Amniotic stem cell (primary cell): ENCODE measurements at places on chromosomes 16 and 17.

DNA sequence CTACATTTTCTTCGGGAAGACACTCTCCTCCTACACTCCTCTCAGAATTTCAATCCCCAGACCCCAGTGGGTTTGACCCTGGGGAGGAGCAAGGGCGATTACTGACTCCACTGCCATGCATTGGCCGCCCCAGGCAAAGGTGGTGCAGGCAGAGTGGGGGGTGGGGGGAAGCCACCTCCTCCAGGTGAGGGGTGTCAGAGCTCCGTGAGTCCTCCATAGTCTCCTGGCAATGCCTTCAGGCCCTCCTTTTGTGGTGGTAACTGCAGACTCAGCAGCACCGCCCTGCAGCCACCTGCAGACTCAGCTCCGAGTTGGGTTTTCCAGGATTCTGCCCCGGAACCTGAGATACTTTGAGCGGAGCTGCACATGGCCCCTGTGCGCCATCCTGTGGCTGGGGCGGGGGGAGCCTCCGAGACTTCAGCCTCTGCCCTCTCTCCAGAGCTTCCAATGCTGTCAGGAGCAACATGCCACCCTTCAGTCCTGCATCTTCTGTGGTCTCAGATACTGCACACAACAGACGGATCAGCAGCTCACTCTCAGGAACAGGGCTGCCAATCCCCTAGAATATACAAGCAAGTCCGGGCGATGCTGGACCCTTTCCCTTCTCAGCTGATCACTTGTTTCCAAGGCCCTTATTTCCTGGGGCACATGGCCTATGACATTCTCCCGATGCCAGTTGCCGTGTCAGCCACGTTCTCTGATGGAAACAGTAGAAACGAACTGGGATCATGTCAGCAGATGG is 2.4 kb upstream of the SLC47A2 start:
- DNase-seq: no peak

DNA sequence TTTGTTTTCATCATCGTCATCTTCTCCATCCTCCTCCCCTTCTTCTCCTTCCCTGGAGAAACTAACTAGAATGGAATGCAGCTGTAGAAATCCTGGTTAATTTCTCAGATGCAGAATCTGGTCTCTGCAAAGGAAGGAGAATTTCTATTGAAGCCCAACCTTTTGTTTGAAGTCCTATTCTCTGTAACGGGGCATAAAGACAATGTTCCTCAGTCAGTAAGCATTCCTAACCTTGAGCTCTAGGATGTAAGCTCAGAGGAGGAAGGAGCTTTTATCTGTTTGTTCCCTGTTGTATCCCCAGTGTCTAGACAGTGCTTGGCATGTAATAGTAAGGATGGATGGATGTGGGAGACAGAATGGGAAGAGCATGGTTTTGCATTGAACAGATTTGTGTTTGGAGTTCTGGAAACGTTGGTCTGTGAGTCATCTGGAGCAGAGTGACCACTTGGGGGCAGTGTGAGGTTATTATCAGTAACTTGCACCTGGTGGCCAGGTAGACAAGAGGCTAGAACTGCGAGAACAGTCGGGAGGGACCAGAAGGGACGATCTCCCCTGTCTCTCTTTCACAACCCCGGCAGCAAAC is 363.7 kb downstream of the SNX29 start:
- DNase-seq: no peak

- DNase-seq: no peak
Observed at GRCh38 chr16:75287708-75288107, 36.3 kb upstream of the BCAR1 start.

DNA sequence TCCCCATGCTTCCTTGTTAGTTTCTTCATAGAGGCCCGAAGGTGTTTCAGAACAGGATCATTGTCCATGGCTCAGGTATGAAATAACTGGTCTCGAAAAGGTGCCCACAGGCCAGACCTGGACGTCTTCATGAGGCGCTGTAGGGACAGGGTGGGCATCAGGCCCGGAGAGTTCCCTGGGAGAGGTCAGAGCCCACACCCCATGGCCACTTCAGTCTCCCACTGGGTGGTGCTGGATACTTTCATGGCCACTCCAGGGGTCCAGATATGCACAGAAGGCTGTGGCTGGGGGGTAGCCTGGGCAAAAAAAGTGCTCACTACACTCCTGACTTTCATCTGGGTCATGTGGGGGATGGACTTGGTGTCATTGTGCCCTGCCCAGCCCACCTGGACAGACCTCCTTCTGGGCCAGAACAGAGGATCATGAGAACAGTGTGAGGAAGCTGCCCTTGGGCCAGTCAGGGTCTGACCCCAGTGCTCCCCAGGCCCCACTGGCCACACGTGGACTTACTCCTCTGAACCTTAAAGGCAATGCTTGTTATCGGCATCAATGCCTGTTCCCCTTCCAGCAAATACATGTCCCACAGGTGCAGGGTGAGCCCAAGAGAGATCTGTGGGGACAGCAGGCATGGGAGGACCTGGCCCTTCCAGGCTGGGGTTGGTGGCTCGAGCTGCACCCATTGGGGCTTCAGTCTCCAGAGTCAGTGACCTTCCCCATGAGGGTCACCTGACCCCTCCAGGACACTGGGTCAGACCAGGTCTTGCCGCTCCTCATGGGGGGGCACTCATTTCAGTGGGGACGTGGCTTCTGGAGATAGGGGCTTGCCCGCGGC is 36.9 kb downstream of the LGALS9 start:
- no peak for DNase-seq

DNA sequence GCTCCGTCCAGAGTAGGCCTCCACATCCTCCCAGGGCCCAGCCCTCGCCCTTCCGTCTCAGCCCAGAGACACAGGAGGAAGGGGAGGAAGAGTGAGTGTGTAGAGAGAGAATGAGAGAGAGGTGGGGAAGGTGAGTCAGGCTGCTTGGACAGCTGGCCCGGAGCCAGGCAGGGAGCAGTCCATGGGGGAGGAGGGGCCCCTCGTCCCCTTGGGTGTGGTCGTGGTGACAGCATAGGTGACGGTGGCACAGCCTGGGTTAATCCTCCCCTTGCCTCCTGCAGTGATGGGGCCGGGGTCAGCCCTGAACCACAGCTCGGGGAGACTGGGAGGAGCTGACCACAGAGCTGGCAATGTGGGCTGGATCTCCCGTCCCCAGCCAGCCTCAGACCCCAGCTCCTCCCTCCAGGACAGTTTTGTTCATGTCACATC is 36.5 kb downstream of the FA2H start:
- no peak for DNase-seq

- no peak for DNase-seq
Observed at GRCh38 chr17:48747445-48748363, 19.2 kb upstream of the HOXB13 start.

- no peak for DNase-seq
Observed at GRCh38 chr17:73482894-73483293, 161.4 kb downstream of the SDK2 start.

DNA sequence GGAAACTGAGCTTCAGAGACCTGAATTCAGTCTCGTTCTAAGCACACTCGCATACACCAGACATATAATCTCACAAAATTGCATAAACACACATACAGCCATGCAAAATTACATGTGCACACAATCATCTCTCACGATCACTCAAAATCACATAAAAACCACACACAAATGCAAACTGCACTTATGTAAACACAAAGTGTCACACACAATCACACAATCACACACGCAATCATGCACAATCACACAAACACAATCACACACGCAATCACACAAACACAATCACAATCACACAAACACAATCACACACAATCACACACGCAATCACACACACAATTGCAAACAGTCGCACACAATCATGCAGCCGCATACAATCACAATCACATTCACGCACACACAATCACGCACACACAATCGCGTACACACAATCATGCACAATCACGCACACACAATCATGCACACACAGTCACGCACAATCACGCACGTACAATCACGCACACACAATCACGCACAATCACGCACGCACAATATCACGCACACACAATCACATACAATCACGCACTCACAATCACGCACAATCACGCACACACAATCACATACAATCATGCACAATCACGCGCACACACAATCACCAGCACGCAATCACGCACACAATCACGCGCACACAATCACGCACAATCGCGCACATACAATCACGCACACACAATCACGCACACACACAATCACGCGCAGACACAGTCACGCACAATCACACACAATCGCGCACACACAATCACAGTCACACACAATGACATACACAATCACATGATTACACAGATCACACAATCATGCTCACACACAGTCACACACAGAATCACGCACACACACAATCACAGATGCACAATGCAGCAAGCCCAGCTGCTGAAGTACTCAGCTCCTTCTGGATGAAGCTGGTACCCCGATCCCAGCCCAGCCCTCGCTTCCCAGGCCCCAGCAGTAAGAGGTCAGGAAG is 45.6 kb downstream of the ZDHHC7 start:
- no peak for DNase-seq

DNA sequence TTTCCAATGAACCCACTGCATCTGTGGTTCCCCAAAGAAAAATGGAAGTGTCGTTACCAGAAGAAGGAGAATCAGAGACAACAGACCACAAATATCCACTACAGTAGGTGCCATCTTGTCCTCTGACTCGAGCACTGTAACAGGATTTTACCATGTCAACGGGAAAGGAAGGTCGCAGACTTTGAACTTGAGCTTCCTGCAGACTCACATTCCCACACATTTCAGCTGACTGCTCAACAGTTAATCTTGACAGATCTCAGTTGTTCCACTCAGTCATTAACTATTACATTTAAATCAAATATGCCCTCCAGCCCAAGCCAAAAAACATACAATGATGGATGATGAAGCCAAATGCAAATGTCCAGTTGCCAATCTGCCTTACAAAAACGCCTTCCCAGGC is 37.0 kb downstream of the GAS7 start:
- DNase-seq: no peak

GRCh38 chr16:68711421-68712139 is 25.5 kb upstream of the CDH1 start:
- DNase-seq: no peak

GRCh38 chr16:57797526-57798266 is 4.6 kb downstream of the KIFC3 start:
- DNase-seq: no peak

- no peak for DNase-seq
Observed at GRCh38 chr16:48300391-48300856, 53.1 kb upstream of the ABCC11 start.

DNA sequence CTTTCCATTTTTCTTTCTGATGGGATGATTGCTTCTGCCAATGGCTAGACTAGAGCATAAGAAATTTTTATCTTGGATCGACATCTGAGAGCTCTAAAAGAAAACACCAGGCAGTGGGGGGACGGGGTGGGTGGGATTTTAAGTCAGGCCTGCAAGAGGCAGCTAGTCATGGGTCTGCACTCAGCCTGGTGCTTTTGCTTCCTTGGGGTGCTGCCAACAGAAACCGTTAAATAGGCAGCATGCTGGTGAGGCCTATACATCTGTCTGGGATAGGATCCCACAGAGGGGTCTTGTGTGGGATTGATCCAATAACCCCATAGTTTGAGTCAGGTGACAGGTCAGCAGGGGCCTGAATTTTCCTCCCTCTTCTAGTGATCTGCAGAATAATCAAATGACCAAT is 26.9 kb downstream of the ZNRF1 start:
- no peak for DNase-seq

GRCh38 chr16:9527976-9528375 is 436.5 kb downstream of the HAPSTR1 start:
- DNase-seq: no peak

GRCh38 chr17:17579691-17580090 is 11.8 kb downstream of the PEMT start:
- no peak for DNase-seq

- DNase-seq: no peak
Observed at GRCh38 chr17:19676896-19677295, 28.3 kb downstream of the ALDH3A2 start.

GRCh38 chr17:31916491-31917064 is 15.1 kb upstream of the UTP6 start:
- no peak for DNase-seq

- no peak for DNase-seq
Observed at GRCh38 chr17:32269377-32269776, 3.7 kb downstream of the RHBDL3 start.

DNA sequence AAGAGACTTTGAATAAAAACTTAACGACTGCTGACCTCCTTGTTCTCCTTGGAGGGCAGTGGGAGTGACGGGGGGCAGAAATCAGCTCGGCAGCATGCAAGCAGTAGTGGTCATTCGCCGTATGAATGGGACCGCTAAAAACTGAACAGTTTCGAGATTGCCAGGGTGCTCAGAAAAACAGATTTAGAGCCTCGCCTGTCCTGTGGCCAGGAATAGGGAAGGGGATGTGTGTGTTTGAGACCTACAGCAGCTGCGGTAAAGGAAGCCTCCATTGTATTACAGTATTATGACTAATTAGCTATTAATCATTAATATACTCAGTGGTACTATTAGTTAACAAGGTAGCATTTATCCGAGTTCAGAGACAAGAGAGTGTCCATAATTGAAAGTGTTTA is 670 bp upstream of the ZNF652 start:
- DNase-seq: no peak
